Mesothelial cell of epicardium (in vitro differentiated cells): ENCODE measurements at places on chromosomes 12 and 14. TPM values are rescaled to one million over a fixed set of nuclear protein-coding genes. Genes with fewer than 3 reads are reported as not detected.

Gene KRT83
- total RNA-seq, result not detected in 3 replicates

Gene SALL2
- total RNA-seq, result 44.6 to 45.2 TPM (median 45.2 TPM) in 3 replicates

Gene RDH12
- total RNA-seq, result not detected in 3 replicates

Gene RNASE7
- total RNA-seq, result 0.29 to 0.66 TPM (median 0.34 TPM) in 3 replicates

Gene FBLN5
- total RNA-seq, result 38.0 to 41.5 TPM (median 40.3 TPM) in 3 replicates

Gene TSPAN11
- total RNA-seq, result 19.7 to 20.6 TPM (median 19.8 TPM) in 3 replicates

Gene SLC17A8
- 0.40 to 0.66 TPM (median 0.61 TPM) in 3 replicates for total RNA-seq

Gene SUDS3
- total RNA-seq, result 42.2 to 44.6 TPM (median 43.3 TPM) in 3 replicates

Gene EPYC
- total RNA-seq, result not detected in 3 replicates

Gene AVPR1A
- 0.09 to 0.13 TPM (median 0.11 TPM) in 3 replicates for total RNA-seq

Gene DNM1L
- 84.7 to 88.9 TPM (median 86.9 TPM) in 3 replicates for total RNA-seq

Gene LBHD2
- total RNA-seq, result not detected in 3 replicates

Gene SLC8A3
- 0.22 to 0.27 TPM (median 0.23 TPM) in 3 replicates for total RNA-seq

Gene KRT71
- not detected in 3 replicates for total RNA-seq

Gene SMCO2
- not detected in 3 replicates for total RNA-seq

Gene LRRIQ1
- 3.8 to 4.2 TPM (median 4.0 TPM) in 3 replicates for total RNA-seq

Gene SMIM41
- 0.16 TPM in 1 of 3 replicates, not detected in the others for total RNA-seq

Gene AMN
- total RNA-seq, result 2.5 to 3.5 TPM (median 2.7 TPM) in 3 replicates

Gene SIRT4
- 3.9 to 4.6 TPM (median 4.3 TPM) in 3 replicates for total RNA-seq

Gene IL31
- not detected in 3 replicates for total RNA-seq

Gene E2F7
- total RNA-seq, result 6.9 to 8.2 TPM (median 7.7 TPM) in 3 replicates

Gene PLEKHA5
- 50.3 to 53.7 TPM (median 52.0 TPM) in 3 replicates for total RNA-seq

Gene GLIPR1L1
- not detected in 3 replicates for total RNA-seq

Gene CLEC1B
- 0.18 to 0.51 TPM (median 0.34 TPM) in 3 replicates for total RNA-seq

Gene RPGRIP1
- total RNA-seq, result 0.29 to 0.35 TPM (median 0.29 TPM) in 3 replicates

Gene RIMBP2
- 7.6 to 8.6 TPM (median 8.3 TPM) in 3 replicates for total RNA-seq

Gene SLC25A47
- 0.14 TPM in 1 of 3 replicates, not detected in the others for total RNA-seq

Gene BDKRB2
- total RNA-seq, result 10.1 to 11.5 TPM (median 11.3 TPM) in 3 replicates

Gene TNFRSF1A
- total RNA-seq, result 65.4 to 70.4 TPM (median 68.9 TPM) in 3 replicates

Gene IFI27L1
- total RNA-seq, result 31.3 to 33.9 TPM (median 33.1 TPM) in 3 replicates

Gene IQSEC3
- total RNA-seq, result 7.4 to 8.8 TPM (median 8.5 TPM) in 3 replicates

Gene ACRBP
- total RNA-seq, result 2.7 to 3.7 TPM (median 3.5 TPM) in 3 replicates

Gene AMDHD1
- 0.47 TPM in 1 of 3 replicates, not detected in the others for total RNA-seq
